Activated naive CD8-positive, alpha-beta T cell treated with anti-CD3 and anti-CD28 coated beads for 36 hours (primary cell): ENCODE measurements at places on chromosomes 5 and 9. TPM values are rescaled to one million over a fixed set of nuclear protein-coding genes. Genes with fewer than 3 reads are reported as not detected.

ISOC1 gene
- total RNA-seq: 24.3 TPM

STK32A gene
- not detected for total RNA-seq

CANX gene
- total RNA-seq: 535 TPM

NKD2 gene
- total RNA-seq: 0.82 TPM
